MCF 10A (cell line): ENCODE measurements at places on chromosomes 7 and 10.

- DNase-seq = no peak
Observed at GRCh38 chr10:62869958-62870357, 53.8 kb upstream of the EGR2 start.

GRCh38 chr10:33612551-33612950 is 278.1 kb upstream of the NRP1 start:
- peak; percentile 77 for DNase-seq

DNA sequence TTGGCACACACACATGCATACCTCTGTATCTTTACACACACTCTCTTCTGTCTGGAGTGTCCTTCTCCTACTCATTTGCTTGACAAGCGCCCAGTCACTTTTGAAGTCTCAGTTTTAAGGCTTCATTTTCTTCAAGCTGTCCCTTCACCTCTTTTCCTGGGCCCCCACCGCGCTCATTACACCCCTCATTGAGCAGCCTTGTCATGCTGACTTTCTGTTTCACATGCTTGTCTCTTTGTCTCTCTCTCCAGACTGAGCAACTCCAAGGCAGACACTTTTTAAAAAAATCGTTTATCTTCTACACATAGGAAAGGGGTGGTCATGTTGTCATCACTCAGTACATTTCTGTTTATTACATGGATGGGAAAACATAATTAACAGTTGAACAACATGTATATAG is 225.2 kb upstream of the FZD1 start:
- DNase-seq = no peak

DNA sequence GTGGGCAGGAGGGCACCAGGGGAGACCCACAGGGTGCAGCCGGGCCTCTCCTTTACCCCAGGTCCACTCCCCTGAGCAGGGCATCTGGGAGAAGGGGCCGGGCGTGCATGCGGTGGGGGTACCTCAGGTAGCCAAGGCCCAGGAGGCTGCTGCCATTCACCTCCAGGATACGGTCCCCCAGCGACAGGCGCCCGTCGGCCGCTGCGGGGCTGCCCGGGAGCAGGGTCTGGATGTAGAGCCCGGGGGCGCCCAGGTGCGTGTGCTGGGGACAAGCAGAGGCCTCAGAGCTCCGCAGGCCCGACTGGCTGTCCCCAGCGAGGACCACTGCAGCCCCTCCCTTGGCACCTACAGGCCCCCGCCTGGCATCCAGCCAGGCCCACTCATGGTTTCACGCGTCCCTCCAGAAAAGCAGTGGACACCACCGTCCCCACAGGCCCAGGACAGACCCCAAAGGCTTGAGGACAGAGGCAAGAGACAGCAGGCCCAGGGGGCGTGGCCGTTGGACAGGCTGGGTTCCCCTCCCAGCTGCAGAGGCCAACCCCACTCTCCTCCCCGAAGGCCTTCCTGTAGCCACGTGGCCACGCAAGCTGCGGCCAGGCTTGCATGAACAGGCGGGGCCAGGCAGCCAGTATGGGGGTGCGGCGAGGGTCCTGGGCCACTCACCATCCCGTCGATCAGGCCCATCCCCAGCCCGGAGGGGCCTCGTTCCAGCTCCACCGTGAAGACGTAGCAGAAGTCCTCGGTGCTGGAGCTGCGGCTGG is 24.3 kb downstream of the AP5Z1 start:
- DNase-seq = peak; percentile 23

- DNase-seq = peak; percentile 39
Observed at GRCh38 chr7:26202019-26202990, 760 bp downstream of the CBX3 start.

GRCh38 chr10:89241486-89242344 is 9.9 kb downstream of the LIPA start:
- DNase-seq = peak; percentile 77

GRCh38 chr7:73668886-73669230 is 1.2 kb downstream of the VPS37D start:
- no peak for DNase-seq

DNA sequence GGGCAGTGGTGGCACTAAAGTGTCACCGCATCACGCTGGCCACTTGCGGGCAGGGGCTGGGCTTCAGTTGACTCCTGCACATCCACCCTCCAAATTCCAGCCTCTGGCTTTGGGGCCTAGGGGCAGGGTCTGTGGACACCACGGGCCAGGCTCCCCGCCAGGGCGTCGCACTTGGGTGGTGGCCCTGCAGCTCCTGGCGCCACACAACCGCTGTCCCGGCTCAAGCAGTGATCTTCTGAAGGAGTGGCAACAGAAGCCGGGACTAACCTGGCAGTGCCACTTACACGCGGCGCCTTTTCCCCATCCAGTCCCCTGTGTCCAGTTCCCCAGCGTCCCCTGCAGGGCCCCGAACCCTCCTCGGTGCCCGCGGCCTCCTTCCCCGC is 134.3 kb upstream of the ZNF92 start:
- no peak for DNase-seq

DNA sequence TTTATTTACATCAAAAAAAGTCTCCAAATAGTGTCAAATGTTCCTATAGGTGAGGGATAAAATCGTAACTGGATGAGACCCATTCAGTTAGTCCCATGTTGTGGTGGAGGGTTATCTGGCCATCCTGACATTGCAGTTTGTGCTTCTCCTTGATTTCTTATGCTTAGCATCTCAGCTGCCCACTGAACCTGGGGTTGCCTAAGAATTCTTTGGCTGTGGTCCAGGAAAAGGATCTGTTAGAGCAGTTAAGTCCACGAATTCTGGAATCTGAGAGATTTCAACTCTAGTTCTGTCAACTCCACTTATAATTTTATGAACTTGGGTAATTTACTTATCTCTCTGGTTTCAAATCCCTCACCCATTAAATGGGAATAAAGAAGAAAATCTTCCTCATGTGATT is 1673.4 kb downstream of the REEP3 start:
- DNase-seq = peak; percentile 58

DNA sequence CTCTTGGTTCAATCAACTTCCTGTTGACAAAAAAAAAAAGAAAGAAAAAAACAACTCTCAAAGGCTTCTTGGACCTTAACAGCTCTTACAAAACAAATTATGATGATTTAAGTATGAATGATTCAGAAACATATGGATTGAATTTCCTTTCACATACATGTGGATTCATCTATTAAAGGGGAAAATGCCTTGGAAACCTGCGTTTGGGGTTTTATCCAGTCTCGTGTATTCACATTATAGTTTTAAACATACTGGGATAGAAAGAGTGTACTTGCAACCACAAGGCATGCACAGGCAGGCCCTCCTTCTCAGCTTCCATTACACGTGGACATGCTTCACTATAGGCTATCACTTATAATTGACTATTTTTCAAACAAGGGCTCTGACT is 286.7 kb downstream of the INHBA start:
- peak; percentile 13 for DNase-seq
